ENCODE measurements at places on chromosomes 1 and 21.

DNA sequence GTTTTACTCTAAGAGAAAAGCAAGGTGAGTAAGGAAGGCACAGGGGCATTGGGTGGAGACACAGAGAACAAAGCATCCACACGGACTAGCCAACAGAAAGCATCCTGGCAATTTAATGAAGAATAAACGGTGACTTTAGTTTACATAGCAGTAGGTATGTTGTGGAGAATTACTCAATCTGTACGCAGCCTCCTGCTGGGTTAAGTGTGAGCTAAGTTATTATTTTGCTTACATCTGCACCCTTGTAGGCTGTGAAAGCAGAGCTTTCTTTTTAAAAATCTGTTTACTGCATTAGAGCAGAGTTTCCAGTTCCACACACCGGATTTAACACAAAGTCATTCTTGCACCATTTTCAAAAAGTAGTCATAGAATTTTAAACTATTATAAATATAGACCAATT is 144.5 kb downstream of the AKT3 start:
- DNase-seq: no peak

DNA sequence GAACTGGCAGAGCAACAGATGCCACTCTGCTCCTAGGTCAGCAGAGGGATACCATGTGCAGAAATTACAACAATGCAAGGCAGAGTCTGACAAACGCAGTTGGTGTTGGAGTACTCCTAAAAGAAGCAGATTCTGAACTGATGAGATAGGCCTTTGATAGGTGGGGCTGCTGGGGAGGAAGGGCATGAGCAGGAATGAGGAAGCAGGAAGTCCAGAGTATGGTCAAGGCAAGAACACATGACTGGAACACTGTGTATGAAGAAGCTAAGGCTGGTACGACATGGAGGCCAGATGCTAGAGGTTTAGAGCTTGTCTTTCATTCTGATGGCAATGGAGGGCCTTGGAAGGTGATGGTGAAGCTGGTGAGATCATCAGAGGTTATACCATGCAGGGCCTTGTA is 11.5 kb upstream of the THRAP3 start:
- no peak for DNase-seq

DNA sequence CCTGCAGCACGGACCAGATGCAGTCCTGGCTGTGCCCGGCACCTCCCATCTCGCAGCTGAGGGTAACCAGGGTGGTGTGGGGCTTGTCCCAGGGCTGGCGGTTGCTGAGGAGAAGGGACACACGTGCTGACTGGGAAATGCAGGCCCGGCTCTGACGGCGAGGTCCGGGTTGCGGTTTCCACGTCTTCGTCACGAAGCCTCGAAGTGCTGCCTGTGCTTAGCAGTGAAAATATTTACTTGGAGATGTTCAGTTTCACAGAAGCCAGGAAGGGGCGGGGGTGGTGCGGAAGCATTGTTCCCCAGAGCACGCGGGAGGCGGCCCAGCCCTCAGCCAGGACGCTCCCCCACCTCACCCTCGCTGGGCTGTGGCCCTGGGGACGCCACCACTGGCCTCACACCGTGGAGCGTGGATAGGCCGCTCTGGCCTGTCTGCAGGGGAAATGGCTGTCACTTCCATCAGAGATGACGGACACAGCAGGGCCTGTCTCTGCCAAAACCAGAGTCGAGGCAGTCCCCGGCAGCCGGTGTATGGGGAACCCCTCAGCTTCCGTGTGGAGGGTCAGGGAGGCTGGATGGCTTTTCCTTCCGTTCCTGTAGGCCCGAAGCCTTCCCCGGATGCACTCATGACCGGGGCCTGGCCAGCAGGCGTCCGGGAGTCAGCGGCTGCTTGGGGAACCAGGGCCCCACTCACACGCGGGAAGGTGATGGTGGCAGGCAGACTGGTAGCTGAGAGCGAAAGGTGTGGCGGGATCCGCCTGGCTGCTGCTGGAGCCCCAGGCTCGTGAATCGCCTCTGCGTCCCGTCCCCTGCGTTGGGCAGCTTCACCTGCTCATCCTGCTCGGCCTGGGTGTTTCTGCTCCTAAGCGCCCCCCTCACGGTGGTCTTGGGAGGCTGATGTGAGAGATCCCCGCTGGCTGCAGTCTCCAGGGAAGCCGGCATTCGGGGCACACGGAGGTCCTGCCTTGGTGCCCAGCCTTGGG is 14.7 kb upstream of the POFUT2 start:
- DNase-seq: peak; percentile 39

GRCh38 chr21:26710155-26710554 is 135.1 kb downstream of the ADAMTS1 start:
- DNase-seq: no peak

DNA sequence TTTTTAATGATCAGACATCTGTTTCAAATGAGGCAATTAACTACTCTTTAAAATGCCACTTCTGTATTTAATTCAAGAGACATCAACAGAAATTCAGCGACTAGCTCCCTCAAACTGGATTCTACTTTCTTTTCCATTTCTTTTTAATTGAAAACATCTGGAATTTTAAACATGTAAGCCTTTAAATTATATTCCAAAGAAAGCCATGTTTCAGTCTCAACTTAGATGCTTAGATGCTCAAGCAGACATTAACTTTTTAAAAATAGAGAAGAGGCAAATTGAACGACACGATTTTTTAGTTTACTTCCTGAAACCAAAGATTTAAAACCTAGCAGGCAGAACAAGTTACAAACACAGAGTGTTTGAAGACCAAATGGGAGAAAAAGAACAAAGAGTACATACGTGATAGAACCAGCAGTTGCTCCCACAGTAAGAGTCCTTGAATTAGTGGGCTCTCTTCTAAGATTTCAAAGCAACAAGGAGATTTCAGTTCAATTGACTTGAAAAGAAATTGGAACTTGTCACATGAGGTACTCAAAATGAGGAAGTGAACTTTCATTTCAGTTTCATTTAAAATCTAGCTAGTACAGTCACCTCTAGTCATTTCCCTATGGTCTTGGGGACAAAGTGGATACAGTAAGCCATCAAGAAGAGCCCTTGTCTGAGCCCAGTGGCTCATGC is at the start of gene CTSS:
Gene CTSS, minus strand, starts transcription at position 483 of the 681 bp plus-strand sequence. CDS start 1,015 bp downstream, outside the sequence.
- DNase-seq: no peak

DNA sequence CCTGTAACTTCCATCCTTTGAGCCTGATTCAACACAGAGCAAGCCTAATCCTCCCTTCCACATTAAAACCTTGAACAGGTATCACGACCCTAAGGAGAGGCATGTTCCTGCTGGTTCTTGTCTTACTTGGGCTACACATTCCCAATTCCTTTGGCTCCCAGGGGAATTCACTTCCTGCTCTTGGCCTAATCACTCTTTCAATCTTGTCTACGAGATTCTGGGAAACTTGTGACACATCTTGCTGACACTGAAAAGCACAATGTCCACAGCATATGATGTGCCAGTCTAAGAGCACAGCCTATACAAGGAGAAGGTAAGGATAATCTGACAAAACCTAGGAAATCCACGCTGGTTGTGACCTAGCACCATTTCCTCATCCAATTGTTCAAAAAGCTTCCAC is 163.9 kb downstream of the GABPA start:
- DNase-seq: no peak

DNA sequence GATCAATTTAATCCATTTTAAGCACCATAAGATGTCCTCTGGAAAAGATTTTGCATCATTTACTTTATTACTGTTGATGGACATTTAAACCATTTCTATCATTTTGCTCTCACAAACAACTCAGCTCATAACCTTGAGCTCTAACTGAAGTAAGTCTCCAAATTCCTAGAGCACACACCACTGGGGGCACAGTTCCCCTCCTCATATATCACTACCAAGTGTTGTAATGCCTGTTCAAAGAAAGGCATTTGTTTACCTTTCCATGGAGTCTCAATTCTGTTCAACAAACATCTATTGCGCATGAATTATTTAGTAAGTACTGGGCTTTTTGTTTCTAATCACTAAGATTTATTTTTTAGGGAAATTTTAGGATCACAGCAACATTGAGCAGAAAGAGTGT is 8.9 kb upstream of the OMA1 start:
- no peak for DNase-seq

- no peak for DNase-seq
These were observed 7.8 kb upstream of the CALML6 start for GRCh38 chr1:1907098-1907736.

DNA sequence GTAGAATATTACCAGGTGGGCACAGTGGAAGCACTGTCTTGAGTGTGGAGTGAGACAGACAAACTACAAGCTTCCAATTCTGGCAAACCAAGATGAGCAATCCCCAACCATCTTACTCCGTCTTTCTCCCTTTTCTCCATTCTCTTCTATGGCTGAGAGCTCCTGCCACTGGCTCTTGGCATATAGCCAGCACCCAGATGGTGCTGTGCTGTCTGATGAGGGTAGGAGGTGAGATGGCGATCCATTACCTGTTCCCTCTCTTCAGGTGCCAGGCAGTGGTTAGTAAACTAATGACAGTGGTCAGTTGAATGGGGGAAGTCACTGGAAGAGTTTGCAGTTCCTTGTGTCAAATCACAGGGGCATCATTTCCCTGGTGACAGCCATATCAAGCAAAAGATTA is 108.4 kb downstream of the FNBP1L start:
- DNase-seq: no peak

GRCh38 chr1:10771789-10772188 is 24.7 kb downstream of the CASZ1 start:
- no peak for DNase-seq
